ENCODE measurements at places on chromosomes 1 and 21. TPM values are rescaled to one million over a fixed set of nuclear protein-coding genes. Genes with fewer than 3 reads are reported as not detected.

Gene CDK11B
- total RNA-seq, result 5.0 TPM

Gene OR2W3
- total RNA-seq, result not detected

Gene TNFRSF18
- total RNA-seq, result 1.7 TPM

Gene GJA8
- total RNA-seq, result not detected

Gene ANGPTL7
- not detected for total RNA-seq

DNA sequence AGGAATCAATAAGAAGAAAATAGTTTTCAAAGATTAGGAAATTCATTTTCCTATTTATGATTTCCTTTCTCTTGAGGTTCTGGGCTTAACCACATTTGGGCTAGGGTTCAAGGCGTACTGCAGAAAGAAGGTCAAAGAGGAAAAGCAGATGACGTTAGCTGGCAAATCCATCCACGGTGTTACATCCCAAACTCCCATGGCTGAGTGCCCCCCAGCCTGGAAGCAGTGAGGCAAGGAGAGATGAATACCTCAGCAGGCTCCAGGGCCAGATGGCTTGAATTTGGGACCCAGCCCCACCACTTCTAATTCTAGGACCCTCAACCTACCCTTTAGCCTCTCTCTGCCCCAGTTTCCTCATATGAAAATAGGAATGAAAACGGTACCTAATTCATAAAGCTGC is 17.7 kb downstream of the SUSD4 start:
- DNase-seq, result no peak

- DNase-seq, result peak; percentile 59
Observed at GRCh38 chr1:76989976-76990375, 122.7 kb downstream of the ST6GALNAC5 start.

GRCh38 chr1:11729155-11729497 is 6.8 kb upstream of the AGTRAP start:
- no peak for DNase-seq

GRCh38 chr1:225961659-225962439 is 20.8 kb upstream of the LEFTY2 start:
- no peak for DNase-seq

GRCh38 chr1:151939779-151940178 is 30.5 kb upstream of the THEM4 start:
- DNase-seq, result no peak

DNA sequence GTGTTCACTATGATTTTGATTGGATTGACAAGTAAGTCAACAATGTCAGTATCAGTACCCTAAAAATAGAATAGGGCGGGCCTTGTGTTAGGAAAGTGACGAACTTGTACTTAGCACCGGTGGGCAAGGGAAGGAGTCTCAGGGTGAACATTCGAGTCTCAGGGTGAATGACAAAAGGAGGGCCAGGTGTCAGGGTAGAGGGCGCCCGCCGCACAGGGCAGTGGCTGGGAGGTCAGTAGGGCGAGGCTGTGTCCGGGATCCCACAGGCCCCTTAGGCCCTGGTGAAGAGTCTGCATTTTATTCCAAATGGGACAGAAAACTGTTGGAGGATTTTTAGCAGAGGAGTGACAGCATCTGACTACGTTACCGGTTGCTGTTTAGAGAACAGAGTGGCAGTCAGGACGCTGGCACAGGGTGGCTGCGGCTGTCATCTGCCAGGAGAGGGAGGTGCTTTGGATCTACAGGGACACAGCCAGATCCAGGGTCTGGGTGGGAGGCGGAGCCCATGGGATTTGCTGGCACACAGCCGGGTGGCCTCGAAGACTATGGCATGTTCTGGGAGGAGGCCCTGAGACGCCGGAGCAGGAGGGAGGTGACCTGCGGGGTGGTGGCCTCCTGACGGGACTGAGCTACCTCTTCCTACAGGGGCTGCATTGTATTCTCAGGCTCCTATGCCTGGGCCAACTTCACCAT is 11.0 kb downstream of the AGTRAP start:
- DNase-seq, result no peak

DNA sequence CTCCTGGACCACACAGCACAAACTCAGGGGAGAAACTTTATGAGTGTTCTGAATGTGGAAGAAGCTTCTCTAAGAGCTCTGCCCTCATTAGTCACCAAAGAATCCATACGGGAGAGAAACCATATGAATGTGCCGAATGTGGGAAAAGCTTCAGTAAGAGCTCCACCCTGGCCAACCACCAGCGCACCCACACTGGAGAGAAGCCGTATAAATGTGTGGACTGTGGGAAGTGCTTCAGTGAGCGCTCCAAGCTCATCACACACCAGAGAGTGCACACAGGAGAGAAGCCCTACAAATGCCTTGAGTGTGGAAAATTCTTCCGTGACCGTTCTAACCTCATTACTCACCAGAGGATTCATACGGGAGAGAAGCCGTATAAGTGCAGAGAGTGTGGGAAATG is 22.5 kb downstream of the ZSCAN20 start:
- DNase-seq, result no peak

- no peak for DNase-seq
Observed at GRCh38 chr1:53359225-53359933, 31.5 kb upstream of the LRP8 start.

All from bronchial epithelial cell (primary cell).